Stimulated activated CD8-positive, alpha-beta memory T cell treated with anti-CD3 and anti-CD28 coated beads, Interleukin-4, amount 100 ng/mL, for 4 hours (primary cell): ENCODE measurements at places on chromosomes 5 and 9.

- no peak for DNase-seq
Observed at GRCh38 chr9:93461821-93462220, 8.4 kb upstream of the FAM120AOS start.

GRCh38 chr5:155049569-155050383 is 36.2 kb downstream of the KIF4B start:
- DNase-seq: no peak

- DNase-seq: no peak
Observed at GRCh38 chr5:37478121-37478894, 99.2 kb downstream of the WDR70 start.

DNA sequence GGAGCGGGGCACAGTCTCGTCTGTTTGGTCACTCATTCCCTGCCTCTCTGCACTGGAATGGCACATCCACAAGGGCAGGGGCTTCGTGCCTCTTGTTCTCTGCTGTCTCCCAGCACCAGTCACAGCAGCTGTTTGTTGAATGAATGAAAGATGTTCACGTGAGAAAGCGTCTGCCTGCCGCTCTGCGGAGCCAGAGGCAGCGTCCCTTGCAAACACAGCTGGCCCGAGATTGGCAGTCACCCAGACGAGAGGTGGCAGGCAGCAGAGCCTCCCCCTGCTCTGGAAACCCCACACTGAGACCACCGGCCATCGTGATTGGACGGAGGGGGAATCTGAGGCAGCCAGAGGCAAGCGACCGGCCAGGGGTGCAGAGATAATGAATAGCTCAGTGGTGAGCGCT is 6.0 kb upstream of the FAM163B start:
- DNase-seq: no peak

DNA sequence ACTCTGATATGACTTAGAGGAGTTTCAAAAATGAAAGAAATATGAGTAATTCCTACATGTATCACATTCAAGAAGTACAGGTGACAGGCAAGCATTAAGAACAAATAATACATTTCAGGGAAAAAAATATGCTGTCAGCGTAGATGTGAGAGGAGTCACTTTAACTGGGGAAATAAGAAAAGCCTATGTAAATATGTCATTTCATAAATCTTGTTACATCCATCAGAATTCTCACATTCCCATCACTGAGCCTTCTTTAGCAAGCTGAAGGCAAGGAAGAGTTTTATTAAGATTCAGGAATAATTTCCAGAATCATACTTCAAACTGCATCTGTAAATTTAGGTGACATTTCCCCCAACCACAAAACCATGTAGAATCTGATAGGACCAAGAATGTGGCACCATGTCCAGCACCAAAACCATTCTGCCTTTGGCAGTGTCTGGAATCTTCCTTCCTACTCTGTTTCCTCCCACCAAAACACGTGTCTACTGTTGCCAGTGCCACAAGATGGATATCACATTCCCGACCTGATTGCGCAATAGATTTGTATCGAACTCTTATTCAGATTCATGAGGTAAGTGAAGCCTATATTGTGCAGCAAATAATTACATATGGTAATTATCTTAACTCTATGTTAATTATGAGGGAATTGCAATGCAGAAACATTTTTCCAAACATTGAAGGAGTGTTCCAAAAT is 690.9 kb downstream of the ISL1 start:
- no peak for DNase-seq

DNA sequence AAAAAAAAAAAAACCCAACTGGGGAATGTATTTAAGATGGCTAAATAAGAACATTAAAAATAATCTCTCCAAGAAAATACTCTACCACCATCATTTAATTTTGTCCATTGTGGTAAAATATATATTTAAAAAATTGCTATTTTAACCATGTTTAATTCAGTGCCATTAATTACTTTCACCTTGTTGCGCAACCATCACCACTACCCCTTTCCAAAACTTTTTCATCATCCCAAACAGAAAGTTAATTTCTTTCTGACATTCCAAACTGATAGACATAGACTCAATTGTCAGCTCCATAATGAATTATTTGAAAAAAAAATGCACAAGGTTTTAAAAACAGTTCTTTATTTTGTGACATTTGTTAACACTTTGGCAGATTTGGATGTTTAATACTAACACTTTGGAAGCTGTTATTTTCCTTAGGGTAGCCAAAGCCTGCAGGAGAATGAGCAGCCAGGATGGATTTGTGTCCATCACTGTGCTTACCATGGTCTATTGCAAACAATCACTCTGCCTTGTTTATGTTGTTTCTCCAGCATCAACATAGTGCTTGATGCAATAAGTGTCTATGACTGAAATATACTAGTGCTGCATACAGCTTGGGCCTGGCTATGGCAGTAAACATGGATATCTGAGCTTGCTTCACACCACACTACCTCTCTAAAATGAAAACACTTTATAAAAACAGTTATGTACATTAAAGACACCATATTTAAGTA is 62.7 kb downstream of the HAPLN1 start:
- no peak for DNase-seq

DNA sequence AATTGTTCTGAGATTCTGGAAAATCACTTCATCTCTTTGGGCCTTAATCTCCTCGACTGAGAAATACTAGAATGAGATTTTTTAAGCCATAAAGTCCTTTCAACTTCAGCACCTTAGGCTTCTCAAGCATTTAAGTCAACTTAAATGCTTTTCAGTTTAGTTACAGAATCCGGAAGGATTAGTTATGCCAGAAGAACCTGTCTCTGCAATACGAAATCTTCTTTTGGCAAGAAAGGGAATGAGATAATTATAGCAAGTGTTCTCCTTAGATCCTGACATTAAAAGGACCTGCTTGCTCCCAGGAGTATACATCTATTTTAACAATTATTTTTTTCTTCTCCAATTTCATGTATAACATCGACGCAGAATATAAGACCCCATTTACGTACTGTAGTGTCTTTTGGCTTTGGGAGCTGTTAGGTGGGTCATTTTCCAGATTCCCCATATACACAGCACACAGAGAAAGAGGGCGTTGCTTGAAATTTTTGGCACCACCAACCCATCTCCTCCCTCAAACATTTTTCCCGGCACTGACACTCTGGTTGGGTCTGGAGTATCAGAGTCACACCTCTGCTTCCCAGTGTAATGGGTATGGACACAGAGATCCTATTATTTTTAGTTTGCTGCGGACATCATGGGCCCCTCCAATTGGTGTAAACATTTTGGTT is 43.6 kb upstream of the CLINT1 start:
- no peak for DNase-seq

DNA sequence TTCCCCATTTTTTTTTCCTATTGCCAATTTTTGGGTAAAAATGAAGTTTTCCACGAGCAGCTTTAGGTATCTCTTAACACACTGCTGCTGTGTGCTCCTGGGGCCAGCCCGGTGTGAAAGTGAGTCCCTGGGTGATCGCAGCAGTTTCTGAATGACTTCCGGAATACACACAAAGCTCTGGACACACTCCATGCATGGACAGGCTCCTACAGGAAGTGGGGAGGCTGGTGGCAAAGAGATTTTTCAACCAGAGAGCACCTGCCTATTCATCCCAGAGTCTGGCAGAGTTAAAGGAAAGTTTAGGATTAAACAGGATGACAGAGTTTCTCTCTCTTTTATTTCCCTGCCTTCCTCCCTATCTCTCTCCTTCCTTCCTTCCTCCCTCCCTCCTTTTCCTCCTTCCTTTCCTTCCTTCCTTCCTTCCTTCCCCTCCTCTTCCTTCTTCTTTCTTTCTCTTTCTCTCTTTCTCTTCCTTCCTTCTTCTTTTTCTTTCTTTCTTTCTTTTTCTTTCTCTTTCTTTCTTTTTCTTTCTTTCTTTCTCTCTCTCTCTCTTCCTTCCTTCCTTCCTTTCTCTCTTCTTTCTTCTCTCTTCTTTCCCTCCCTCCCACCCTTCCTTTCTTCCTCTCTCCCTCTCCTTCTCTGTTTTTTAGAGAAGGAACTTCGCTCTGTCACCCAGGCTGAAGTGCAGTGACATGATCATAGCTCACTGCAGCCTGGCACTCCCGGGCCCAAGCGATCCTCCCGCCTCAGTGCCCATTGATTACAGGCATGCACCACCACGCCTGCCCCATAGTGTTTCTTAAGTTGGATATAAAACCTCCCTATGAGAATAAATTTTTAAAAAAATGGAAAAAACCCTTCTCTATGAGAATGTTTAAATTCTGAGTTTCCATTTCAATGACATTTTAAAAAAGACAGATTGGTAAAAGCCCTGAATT is 38.7 kb upstream of the UBTD2 start:
- DNase-seq: no peak

- no peak for DNase-seq
Observed at GRCh38 chr9:35827486-35827885, 1.0 kb downstream of the FAM221B start.

DNA sequence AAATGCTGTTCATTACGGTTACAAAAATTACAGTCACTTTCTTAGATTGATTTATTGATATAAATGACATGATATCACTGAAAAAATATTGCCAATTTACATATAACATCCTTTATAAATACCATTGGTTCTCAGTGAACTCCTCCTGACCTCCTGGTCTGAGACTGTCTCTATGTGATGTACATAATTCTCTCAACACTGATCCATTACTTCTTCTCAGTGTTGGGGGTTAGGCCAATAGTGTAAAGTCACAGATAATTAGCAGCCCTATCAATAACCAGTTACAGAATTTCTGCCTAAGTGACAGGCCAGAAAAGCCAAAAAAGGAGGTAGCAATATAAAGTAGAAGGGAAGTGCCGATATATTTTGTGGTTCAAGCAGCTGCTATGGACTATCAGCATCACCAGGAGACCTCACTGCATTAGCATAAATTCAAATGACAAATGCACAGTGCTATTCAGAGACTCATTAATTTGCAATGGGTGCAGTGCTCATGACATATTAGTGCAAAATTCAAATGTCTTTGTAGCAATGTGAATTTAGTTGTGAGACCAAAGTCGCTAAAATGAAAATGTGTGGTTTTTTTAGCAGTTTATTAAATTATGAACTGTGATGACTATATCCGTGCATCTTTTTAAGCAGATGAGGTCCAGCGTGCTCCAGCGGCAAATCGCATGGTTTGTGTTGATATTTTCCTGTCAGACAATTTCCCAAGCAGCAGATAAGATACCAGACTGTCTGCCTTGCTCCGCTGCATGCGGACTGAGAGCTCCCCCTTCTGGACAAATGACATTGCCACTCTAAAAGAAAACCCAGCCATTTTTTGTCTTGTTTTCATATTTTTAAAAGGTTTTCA is 144.6 kb downstream of the CETN3 start:
- peak; percentile 1 for DNase-seq
